Activated T-cell treated with anti-CD3 and anti-CD28 coated beads for 48 hours (primary cell): ENCODE measurements at places on chromosomes 11 and 22.

- peak; percentile 98 for DNase-seq
Measured at GRCh38 chr11:102346748-102347461, at the start of gene BIRC2. Gene BIRC2, plus strand, starts transcription at chr11:102347214. Its CDS starts 2,641 bp downstream, at chr11:102349855.

GRCh38 chr11:26950260-26950719 is 43.6 kb upstream of the FIBIN start:
- DNase-seq: no peak

DNA sequence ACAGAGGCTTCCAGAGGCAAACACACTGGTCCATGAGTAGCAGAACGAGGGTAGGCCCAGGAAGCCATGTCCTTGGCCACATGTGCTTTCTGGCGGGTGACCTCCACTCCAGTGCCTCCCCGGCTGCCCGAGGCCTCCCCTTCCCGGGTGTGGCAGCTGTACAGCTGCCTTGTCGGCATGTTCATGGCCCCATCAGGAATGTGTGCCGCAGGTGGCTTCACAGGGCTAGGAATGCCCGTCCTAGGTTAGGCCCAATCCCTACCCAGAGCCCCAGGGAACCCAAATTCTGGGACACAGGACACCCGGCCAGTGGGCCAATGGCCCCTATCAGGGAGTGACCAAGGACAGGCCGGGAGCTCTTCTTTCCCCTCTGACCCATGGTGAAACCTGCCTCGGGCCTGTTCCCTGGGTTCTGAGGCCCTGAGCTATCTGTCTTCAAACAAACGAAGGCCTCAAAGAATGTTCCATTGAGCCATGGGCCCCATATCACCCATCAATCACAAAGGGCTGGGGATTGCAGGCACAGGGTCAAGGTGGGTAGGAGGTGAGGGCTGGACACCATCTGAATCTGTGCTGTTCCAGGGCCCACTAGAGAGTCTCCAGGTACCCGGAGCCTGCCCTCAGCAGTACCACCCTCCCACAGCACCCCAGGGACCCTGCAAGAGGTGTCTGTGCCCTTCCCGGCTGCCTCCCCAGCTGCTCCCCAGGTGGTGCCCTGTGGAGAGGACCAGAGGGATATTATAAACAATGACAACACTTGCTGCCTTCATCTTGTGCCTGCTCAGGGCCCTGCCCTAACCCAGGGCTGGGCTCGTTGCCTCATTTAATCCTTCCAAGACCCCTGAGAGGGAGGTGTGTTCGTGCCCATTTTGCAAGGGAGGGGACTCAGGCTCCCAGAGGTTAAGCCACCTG is 4.0 kb upstream of the CDKN1C start:
- DNase-seq: no peak

- no peak for DNase-seq
Measured at GRCh38 chr11:110777775-110778174, 65.5 kb upstream of the ARHGAP20 start.

- DNase-seq: no peak
Measured at GRCh38 chr11:105137286-105137685, 2.3 kb downstream of the CARD18 start.

DNA sequence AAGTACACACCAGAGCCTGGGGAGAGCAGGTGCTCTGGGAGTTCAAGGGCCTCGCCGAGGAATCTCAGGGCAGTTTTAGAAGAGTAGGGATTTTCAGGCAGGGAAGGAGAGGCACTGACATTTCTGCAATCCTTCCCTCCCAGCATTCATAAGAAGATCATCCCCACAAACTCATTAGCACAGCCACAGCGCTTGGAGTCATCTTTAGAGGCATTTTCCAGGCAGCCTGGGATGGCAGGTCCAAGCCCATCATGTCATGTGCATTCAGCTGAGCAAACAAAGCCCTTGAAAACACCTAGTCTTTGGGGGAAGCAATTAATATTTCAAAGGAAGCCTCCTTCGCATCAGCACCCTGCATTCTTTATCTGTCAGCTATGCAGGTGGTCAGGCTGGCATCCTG is 43.8 kb downstream of the MAP6 start:
- no peak for DNase-seq

GRCh38 chr11:83954780-83955179 is 668.6 kb upstream of the CCDC90B start:
- no peak for DNase-seq

GRCh38 chr11:123549926-123550917 is 104.2 kb downstream of the SCN3B start:
- DNase-seq: no peak

DNA sequence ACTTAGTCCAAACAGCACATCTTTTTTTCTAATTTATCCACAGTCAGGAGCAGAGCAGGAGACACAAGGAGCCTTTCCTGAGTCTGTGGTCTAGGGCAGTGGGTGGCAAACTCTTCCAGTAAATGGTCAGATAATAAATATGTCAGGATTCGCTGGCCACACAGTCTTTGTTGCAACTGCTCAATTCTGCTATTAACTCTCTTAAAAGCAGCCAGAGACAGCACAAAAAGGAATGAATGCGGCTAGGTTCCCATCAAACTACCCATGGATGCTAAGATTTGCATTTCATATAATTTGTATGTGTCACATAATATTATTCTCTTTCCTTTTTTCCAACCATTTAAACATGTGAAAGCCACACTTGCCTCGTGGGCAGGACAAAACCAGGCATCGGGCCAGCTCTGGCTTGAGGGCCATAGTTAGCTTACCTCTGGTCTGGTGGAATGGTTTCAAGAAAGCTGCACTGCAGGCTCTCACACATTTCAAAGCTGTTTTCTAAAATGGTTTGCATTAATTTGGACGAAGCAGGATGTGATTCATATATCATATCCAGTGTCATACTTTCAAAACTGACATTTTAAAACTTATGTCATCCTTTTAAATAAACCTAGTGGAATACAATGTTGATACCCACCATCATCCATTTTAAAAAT is 64.7 kb upstream of the CD5 start:
- no peak for DNase-seq

DNA sequence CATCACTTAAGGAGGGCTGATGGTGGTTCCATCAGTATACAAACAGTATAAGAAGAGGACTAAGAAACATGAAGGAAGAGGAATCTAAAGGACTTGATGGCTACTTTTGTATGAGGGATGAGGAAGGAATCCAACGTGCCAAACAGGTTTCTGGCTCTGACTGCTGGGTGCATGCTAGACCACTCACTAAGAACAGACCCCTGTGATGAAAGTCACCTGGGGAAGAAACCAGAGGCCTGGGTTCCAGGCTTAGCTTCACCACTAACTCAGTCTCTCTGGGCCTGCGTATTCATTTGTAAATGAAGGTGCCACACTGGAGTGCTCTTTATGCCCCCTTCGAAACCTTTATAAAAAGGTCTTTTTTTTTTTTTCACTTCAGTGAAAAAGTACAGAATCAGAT is 55.1 kb downstream of the AAMDC start:
- DNase-seq: no peak

DNA sequence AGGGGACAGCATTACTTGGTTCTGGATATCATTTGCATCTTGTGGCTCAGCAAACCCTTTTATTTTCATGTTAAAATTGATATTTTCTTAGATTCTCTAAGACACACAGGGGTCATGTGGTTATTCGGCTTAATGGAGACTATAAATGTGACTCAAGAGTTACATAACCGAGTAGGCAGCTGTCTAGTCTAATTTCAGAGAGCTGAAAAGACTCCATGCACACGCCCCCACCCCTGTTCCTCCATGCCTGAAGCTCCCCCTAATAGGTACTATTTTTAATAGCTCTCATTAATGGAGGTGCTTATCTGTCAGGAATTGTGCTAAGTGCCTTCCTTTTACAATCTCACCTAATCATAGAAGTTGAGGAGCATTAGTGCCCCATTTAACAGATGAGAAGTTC is 189.2 kb upstream of the ARHGAP20 start:
- DNase-seq: no peak

DNA sequence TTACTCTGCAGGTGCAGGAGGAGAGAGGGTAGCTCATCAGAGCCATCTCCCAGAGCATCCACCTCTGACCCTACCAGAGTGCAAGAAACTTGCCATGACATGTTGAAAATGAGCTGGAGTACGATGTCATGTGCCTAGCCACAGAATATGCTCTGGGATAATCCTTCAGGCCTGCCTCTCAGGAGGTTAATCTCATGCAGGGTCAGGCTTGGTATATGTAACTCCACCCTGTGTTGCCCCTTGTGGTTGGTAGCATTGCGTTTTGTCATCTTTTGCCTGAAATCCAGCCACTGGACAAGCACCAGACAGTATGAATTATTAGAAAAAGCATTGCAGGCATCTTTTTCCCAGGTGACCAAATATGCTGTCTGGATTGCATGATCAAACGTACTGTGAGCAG is 36.2 kb downstream of the CNTF start:
- DNase-seq: no peak

- DNase-seq: no peak
Measured at GRCh38 chr11:95727620-95728019, 62.0 kb downstream of the FAM76B start.

DNA sequence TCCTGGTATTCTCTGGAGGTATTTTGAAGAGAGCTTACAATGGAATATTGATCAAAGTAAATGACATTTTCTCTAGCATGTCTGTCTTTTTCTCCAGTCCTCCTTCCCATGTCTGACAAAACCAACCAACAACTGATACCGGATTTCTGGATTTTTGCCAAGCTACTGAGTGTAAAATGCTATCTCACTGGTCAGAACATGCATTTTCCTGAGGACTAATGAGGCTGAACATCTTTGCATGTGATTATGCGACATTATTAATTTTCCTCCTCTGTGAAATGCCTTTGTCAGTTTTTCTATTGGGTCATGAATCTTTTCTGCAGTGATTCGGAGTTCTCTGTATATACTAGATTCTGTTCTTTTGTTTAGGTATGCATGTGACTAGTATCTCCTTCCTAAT is 51.4 kb downstream of the CDON start:
- DNase-seq: no peak
